ENCODE measurements at places on chromosomes 1 and 21. TPM values are rescaled to one million over a fixed set of nuclear protein-coding genes. Genes with fewer than 3 reads are reported as not detected.

DNA sequence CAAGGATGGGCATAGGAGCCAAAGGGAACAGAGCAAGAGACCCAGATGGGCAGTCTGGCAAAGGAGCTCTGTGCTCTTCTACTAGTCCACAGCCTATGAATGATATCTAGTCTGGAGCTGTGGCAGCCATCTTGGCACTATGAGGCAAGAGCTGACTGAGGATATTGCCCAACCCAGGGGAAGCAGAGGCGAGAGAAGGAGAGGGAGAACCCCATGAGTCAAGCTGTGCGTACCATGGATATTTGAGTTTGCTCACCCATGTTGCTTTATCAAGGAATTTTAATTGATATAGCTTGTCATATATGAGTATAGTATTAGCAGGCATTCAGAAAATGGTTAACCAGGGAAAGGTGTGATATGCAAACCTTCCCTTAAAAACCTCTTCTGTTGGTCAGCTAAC lies 420.9 kb downstream of the PRDM2 start:
- no peak for DNase-seq

UBXN10 gene
- 0.35 TPM for total RNA-seq

DNA sequence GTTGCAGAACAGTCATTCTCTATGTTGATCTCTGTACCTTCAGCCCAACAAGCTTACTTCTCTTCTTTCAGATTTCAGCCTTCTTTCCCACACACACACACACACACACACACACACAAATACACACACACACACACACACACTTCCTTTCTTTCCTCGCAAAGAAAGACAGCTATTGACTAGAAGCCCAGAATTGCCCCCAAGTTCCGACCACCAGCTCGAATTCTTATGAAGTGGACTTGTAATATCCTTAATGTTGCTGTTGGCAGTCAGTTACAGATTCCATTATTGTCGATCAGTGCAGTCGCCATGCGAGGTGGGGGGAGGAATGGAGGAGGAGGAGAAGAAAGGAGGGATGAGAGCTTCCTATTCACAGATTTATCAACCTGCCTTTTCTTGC lies 125.5 kb downstream of the CLEC20A start:
- no peak for DNase-seq

C1orf174 gene
- total RNA-seq: 39.0 TPM

DNA sequence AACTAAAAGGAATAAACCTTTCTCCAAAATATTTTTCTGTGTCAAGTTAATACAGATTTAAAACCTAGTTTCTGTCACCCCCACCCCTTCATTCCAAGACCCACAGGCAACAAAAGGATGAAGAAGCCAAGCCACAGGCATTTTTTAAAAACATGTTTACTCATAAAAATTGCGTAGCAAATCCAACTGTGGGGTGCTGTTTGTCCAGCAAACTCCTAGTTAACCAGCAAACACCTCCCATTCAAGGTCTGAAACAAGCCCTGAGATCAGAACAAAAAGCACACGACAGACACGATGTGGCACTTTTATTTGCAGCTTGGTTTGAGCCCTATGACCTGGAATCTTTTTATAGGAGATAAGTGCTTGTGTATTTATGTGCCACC lies 149.9 kb upstream of the CAMK1G start:
- DNase-seq: no peak

DNA sequence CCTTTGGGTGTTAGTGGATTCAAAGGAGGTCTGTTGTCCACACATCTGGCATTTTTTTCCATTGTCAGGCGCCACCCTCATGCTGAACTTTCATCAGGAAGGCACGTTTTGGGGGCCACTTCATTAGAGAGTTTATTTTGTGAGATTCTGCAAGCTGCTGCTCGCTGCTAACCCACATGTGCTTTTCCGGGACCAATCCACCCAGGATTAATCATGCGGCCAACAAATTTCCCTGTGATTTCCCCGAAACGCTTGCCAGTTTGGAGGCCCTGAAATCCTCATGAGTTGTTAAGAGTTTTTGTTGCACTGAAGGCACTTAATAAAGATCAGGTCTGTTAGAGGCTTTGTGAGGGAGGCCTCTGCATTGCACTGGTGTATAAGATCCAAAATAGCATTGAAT lies 2.4 kb downstream of the PDPN start:
- DNase-seq: no peak

SH3BP5L gene
- 24.5 TPM for total RNA-seq

GRCh38 chr1:234683861-234684632 lies 74.1 kb upstream of the IRF2BP2 start:
- DNase-seq: no peak

PLA2G2D gene
- total RNA-seq: not detected

- peak; percentile 9 for DNase-seq
These were observed 41.6 kb upstream of the VWA5B1 start for GRCh38 chr1:20248971-20249612.

DNA sequence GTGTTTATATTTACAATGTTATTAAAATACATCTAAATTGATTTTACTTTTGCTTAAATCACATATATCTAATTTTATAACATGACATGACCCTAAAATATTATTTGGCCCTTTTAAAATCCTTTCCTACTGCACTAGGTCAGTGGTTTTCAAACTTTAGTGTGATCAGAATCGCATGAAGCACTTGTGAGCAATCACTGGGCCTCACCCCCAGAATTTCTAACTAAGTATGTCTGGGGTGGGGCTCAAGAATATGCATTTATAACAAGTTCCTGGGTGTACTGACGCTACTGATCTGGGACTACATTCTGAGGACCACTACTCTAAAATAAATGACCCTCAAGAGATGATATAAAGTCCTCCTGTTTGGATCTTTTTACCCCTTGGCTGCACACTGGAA lies 8.8 kb downstream of the COL24A1 start:
- DNase-seq: no peak

DNA sequence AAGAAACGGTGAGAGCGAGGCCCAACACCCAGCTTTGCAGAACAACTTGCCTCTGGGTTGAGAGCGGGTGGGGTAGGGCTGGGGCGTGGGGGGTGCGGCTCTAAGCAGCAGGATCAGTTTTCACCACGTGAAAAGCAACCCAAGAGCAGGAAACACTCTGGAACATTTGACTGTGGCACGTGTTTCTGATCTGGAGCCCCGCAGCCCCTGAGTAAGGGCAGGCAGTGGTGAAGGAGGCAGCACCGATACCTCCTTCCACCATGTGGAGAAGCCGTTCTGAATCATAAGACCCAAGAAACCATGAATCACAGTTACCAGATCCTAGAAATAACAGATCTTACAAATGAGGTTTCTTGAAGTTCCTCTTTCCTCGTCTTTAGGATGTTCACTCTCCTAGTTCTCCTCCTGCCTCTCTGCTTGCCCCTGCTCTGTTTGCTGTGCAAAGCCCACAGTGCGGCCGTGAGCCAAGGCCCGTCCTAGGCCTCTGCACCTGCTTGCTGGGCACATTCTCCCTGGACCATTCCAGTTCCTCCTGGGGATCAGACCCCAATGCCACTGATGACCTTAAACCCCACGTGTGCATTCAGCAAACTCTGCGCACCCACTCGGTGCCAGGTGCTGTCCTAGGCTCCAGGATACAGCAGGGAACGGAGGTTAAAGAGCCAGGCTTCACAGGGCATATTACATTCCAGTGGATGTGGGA lies 31.9 kb downstream of the SLC1A7 start:
- no peak for DNase-seq

MYBPH gene
- total RNA-seq: not detected

FOXD3 gene
- total RNA-seq: not detected

AXDND1 gene
- 0.85 TPM for total RNA-seq

Measured in OCI-LY7 (cell line).